ENCODE measurements at places on chromosomes 6 and 20.

DNA sequence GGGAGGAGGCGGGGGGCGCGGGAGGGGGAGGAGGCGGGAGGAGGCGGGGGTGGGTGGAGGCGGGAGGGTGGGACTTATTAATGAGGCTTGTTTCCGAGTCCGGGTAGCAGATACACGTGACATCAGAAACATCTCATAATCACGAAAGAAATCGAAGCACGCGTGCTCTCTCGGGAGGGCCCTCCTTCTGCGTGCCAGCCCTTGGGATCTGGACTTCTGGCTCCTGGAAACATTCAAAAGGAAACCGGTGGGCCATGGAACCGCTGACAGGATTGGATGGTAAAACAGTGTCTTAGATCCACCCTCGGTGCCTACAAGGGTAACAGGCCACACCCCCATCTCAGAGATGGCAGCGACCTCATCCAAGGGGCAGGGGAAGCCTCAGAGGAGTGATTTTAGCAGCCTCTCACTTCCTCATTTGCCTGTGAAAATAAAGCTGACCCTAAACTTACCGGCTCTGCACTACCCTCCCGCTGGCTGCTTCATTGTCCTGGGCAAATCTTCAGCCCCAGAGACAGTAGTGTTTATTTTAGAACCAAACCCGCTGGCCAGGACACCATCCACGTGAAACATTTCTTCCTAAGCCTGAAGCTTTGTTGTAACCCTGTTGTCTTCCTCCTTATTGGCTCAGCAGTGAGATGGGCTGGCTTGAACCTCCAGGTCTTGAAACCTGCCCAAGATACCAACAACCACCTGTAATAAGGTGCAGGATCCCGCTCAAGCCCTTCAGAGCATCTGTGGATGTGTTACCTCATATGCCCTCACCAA is 97.5 kb downstream of the PSMG4 start:
- H3K36me3 ChIP-seq, result no peaks in the 10 kb centered on the region
- H3K4me1 ChIP-seq, result peaks cover 14% of the 10 kb centered on the region
- peak; percentile 25 for DNase-seq
- H3K4me3 ChIP-seq, result peak overlapping the region; percentile 40
- H3K27me3 ChIP-seq, result no peaks in the 10 kb centered on the region

DNA sequence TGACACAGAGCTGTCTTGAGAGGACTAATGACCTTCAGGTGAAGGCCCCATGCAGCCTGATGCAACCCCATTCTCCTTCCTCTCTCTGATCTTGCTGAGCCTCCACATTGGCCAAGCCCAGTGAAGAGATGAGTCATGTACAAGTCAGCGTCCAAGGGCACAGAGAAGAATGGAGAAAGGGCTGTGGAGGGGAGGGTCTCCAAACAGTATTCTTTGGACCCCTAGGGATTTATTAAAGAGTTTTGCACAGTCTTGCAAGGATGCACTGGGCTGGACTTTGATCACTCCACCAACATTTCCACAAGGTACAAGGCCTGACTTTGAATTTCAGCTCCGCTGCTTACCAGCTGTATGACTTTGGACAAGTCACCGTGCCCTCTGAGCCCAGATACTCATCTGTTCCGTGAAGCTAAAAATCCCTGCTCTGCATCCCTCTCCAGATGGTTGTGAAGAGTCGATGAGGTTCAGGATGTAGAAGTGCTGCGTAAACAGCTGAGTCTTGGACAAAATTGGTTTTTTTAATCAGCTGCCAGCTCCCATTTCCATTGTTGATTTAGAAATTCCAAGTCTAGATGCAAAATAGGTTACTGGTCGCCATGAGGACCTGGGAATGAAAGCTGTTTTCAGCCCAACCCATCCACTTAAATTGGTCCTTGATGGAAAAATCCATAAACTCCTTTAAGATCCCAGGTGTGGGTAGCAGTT is 14.1 kb upstream of the KCNG1 start:
- H3K4me1 ChIP-seq, result no peaks in the 10 kb centered on the region
- no peak for DNase-seq
- no peak overlapping the region for H3K4me3 ChIP-seq
- H3K27ac ChIP-seq, result no peak overlapping the region
- peaks cover 4% of the 10 kb centered on the region for H3K27me3 ChIP-seq

DNA sequence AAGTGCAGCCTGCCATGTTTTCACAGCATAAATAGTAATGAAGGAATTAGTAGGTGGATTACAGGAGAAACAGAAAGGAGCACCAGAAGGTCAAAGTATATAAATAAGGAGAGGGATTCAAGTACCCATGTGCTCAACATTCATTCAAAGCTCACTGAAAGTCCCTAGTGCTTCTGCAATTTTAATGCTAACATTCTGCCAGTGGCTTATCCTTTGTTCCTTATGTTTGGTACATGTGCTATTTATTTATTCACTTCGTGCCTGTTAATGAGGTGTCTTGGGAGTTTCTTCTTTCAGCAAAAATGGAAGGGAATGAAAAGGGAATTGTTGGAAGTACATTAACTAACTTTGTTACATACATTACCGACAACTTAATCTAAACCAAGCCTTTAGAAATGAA is 105.7 kb downstream of the CRYBG1 start:
- H3K27ac ChIP-seq, result no peak overlapping the region
- H3K4me1 ChIP-seq, result no peaks in the 10 kb centered on the region
- H3K27me3 ChIP-seq, result no peaks in the 10 kb centered on the region
- H3K36me3 ChIP-seq, result no peaks in the 10 kb centered on the region
- no peak overlapping the region for H3K4me3 ChIP-seq

DNA sequence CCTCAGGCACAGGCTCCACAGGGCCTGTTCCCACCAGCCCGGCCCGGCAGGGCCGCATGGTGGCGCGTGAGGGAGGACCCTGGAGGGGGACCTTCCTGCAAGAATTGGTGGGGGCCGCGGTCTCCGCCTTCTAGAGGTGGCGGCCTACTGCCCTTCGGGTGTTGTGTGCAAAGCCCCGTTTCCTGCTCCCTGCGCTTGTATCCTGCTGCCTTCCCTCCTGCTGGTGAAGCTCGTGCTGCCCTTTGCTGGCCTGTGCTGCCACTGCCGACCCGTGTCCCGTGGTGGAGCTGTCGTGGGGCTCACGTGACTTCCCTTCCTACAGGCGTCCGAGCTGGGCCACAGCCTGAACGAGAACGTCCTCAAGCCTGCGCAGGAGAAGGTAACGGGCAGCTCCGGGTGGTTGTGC is 8.4 kb upstream of the COL20A1 start:
- DNase-seq, result no peak
- peaks cover 53% of the 10 kb centered on the region for H3K36me3 ChIP-seq
- no peak overlapping the region for H3K27ac ChIP-seq
- peaks cover 3% of the 10 kb centered on the region for H3K4me1 ChIP-seq
- H3K27me3 ChIP-seq, result no peaks in the 10 kb centered on the region

DNA sequence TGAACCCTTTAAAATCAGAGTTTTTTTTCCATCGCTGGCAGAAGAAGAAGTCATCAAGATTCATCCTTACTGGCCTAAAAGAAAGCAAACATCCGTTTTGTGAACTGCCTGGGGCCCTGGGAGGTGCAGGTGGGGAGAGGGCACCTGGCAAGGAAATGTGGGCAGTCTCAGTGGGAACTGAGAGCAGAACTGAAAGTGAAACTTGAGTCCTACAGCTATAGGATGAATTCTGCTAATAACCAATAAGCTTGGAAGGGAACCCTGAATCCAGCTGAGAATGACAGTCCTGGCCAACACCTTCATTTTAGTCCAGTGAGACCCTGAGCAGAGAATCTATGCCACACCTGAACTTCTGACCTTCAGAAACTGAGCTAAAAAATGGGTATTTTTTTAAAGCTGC is 130.1 kb upstream of the ASCC3 start:
- no peak for DNase-seq
- H3K4me3 ChIP-seq, result peak overlapping the region; percentile 26
- no peaks in the 10 kb centered on the region for H3K27me3 ChIP-seq
- no peaks in the 10 kb centered on the region for H3K4me1 ChIP-seq
- no peak overlapping the region for H3K27ac ChIP-seq

GRCh38 chr20:11437611-11438380 is 479.9 kb upstream of the BTBD3 start:
- no peak overlapping the region for H3K4me3 ChIP-seq
- no peak for DNase-seq
- no peaks in the 10 kb centered on the region for H3K4me1 ChIP-seq
- no peaks in the 10 kb centered on the region for H3K27me3 ChIP-seq
- no peak overlapping the region for H3K27ac ChIP-seq
- no peaks in the 10 kb centered on the region for H3K36me3 ChIP-seq

DNA sequence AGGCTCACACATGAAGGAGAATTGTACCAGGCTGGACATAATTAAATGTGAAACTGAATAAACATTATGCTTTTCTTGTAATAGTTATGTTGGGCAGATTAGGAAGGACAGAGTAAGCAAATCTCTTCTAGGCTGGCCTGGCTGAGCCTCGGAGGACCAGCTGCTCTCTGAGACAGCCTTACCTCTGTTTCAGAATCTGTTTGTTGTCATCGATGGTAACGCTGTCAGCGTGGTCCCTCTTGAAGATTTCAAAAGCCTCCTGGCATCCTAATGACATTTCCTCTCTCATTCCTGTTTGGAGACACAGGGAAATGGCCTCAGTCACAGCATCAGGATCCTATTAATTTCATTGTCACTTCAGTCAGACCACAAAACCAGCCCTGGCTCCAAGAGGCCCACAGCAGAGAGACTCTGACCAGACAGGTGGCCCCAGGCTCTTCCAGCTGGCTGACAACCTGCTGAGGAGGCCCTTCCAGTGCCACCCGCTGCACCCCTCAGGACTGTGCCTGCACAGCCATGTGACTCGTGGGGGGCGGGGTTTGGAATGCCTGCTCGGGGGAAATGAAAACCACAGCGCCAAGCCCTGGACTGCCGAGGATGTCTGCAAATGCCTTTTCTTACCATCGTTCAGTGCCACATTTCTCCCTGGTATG is 108.5 kb upstream of the KCNK16 start:
- no peaks in the 10 kb centered on the region for H3K27me3 ChIP-seq
- H3K27ac ChIP-seq, result no peak overlapping the region
- no peaks in the 10 kb centered on the region for H3K4me1 ChIP-seq
- no peak for DNase-seq

GRCh38 chr20:12040261-12040660 is 122.6 kb downstream of the BTBD3 start:
- no peak overlapping the region for H3K27ac ChIP-seq
- no peaks in the 10 kb centered on the region for H3K36me3 ChIP-seq
- DNase-seq, result no peak
- no peak overlapping the region for H3K4me3 ChIP-seq

GRCh38 chr20:19789446-19789845 is 31.4 kb downstream of the RIN2 start:
- no peak overlapping the region for H3K4me3 ChIP-seq
- no peaks in the 10 kb centered on the region for H3K36me3 ChIP-seq
- DNase-seq, result no peak
- no peaks in the 10 kb centered on the region for H3K27me3 ChIP-seq

DNA sequence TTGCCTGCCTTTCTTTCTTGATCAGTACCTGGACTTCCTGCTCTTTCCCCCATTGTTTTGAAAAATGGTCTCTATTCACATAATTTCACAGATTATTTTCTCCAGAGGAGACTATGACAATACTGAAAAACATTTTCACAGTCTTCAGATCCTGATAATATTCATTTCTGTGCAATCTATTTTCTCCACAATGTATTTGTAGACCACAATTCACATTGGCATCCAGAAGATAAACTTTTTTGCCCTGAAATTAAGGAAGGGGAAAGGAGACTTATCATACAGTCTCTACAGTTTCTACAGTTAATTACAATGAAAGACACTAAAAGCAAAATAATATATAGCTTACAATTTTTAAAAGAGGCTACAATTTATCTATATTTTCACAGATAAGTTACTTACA is 18.4 kb downstream of the LCA5 start:
- H3K4me1 ChIP-seq, result no peaks in the 10 kb centered on the region
- H3K36me3 ChIP-seq, result no peaks in the 10 kb centered on the region
- no peak overlapping the region for H3K27ac ChIP-seq
- H3K27me3 ChIP-seq, result no peaks in the 10 kb centered on the region
- no peak for DNase-seq

DNA sequence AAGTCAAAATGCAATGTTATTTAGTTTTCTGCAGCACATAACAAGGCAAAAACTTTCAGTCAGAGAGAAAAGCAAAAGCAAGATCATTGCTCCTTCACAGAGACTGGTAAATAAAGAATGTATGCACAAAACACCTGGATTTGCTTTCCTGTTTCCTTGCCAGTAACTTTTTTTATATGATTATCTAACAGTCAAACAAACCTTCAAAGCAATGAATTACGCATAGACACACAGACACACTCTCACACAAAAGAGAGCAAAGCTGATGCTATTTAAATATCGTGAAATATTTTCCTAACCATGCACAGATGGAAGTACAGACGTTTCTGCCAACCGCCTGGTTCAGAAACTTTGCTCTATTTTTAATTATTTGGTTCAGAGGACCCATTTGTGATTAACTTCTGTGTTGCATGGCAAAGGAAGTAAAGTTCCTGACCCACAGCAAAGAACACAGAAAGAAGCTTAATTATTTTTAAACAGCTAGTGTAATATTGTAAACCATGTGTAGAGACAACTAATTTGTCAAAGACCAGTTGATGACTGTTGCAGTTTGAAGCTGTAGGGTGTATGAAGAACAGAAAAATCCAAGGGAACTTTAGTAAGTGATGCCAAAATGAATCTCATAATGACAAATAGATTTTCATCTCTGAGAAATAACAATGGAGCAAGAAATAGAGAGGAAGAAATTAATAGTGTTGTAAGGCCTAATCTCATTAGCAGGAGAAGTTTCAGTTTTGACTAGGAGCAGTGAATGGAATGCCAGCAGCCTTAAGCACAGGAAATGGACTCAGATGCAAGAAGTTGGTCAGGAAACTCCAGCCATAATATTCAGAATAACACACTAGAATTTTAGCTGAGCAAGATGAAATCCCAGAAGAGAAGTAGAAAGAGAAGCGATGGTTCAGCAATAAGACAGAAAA is 24.1 kb downstream of the ATXN1 start:
- no peaks in the 10 kb centered on the region for H3K4me1 ChIP-seq
- H3K4me3 ChIP-seq, result no peak overlapping the region
- no peaks in the 10 kb centered on the region for H3K27me3 ChIP-seq
- no peak for DNase-seq
- no peaks in the 10 kb centered on the region for H3K36me3 ChIP-seq

GRCh38 chr6:117272032-117272866 is 6.9 kb downstream of the VGLL2 start:
- no peak overlapping the region for H3K27ac ChIP-seq
- DNase-seq, result no peak
- no peaks in the 10 kb centered on the region for H3K4me1 ChIP-seq

- no peak overlapping the region for H3K4me3 ChIP-seq
- H3K36me3 ChIP-seq, result no peaks in the 10 kb centered on the region
- no peak for DNase-seq
- H3K27ac ChIP-seq, result no peak overlapping the region
- H3K27me3 ChIP-seq, result no peaks in the 10 kb centered on the region
- H3K4me1 ChIP-seq, result peaks cover 2% of the 10 kb centered on the region
Measured at GRCh38 chr20:57663241-57663640, 43.0 kb upstream of the ZBP1 start.

GRCh38 chr6:2970034-2970685 is 1.2 kb downstream of the SERPINB6 start:
- peak overlapping the region; percentile 78 for H3K4me3 ChIP-seq
- no peak overlapping the region for H3K27ac ChIP-seq
- peaks cover 4% of the 10 kb centered on the region for H3K4me1 ChIP-seq

GRCh38 chr20:309841-310644 is 12.7 kb downstream of the ZCCHC3 start:
- H3K27me3 ChIP-seq, result no peaks in the 10 kb centered on the region
- peak overlapping the region; percentile 23 for H3K4me3 ChIP-seq
- peaks cover 3% of the 10 kb centered on the region for H3K4me1 ChIP-seq

GRCh38 chr6:156710479-156710878 is 66.7 kb upstream of the ARID1B start:
- no peaks in the 10 kb centered on the region for H3K27me3 ChIP-seq
- H3K27ac ChIP-seq, result no peak overlapping the region
- H3K36me3 ChIP-seq, result no peaks in the 10 kb centered on the region
- no peak for DNase-seq
- H3K4me1 ChIP-seq, result no peaks in the 10 kb centered on the region

Data from effector memory CD4-positive, alpha-beta T cell (primary cell).